A172 (cell line): ENCODE measurements at places on chromosomes 1 and 21. TPM values are rescaled to one million over a fixed set of nuclear protein-coding genes. Genes with fewer than 3 reads are reported as not detected.

EPHB2 gene
- total RNA-seq, result 29.6 and 39.3 TPM in 2 replicates

DNA sequence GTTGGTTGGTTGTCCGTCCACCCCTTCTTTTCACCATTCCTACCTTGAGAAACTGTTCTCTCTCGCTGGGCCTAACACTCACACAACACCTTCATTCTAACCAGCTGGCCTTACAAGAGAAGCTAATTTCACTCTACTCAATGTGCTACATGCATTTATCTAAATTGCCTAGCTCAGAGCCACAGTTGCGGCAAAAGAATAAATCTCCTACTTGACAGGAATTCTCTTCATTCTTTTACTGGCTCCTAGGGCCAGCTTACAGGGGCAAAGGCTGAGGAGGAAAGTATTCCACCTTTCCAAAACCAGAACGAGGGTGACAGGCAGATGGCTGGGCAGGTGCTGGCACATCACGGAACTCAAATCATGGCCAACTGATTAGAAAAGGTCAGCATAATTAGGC is 6.5 kb downstream of the F3 start:
- no peak for DNase-seq

DNA sequence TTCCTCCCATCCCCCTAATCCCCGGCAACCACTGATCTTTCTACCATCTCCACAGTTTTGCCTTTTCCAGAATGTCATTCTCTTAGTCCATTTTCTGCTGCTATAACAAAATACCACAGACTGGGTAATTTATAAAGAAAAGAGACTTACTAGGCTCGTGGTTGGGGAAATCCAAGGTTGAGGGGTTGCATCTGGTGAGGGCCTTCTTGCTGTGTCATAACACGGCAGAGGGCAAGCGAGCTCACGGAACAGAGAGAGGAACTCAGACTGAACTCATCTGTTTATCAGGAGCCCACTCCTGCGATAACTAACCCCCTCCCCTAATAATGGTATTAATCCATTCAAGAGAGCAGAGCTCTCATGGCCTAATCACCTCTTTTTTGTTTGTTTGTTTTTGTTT is 52.0 kb downstream of the RUNX3 start:
- no peak for DNase-seq

DNA sequence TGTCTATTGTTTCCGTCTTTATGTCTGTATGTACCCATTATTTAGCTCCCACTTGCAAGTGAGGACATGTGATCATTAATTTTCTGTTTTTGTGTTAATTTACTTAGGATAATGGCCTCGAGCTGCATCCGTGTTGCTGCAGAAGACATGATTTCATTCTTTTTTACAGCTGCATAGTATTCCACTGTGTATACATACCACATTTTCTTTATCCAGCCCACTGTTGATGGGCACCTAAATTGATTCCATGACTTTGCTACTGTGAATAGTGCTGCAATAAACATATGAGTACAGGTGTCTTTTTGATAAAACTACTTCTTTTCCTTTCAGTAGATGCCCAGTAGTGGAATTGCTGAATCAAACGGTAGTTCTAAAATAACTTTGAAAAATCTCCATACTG is 12.7 kb upstream of the SLAMF1 start:
- no peak for DNase-seq

- no peak for DNase-seq
Observed at GRCh38 chr1:213446496-213446895, 395.5 kb downstream of the RPS6KC1 start.

- no peak for DNase-seq
Observed at GRCh38 chr1:155094622-155094948, 15.9 kb downstream of the EFNA3 start.
